GM23248 (cell line): ENCODE measurements at places on chromosomes 1 and 21. TPM values are rescaled to one million over a fixed set of nuclear protein-coding genes. Genes with fewer than 3 reads are reported as not detected.

Gene FMN2
- total RNA-seq: 114 and 141 TPM in 2 replicates

Gene RIPPLY3
- total RNA-seq: not detected in 2 replicates

Gene TMEM222
- total RNA-seq: 46.7 and 53.0 TPM in 2 replicates

Gene PRDM16
- total RNA-seq: not detected in 2 replicates
